ENCODE measurements at places on chromosomes 5 and 9.

GRCh38 chr5:106873568-106873967 is 797.2 kb downstream of the EFNA5 start:
- DNase-seq = peak; percentile 78

GRCh38 chr5:3194271-3194670 is 401.4 kb upstream of the IRX1 start:
- DNase-seq = no peak

DNA sequence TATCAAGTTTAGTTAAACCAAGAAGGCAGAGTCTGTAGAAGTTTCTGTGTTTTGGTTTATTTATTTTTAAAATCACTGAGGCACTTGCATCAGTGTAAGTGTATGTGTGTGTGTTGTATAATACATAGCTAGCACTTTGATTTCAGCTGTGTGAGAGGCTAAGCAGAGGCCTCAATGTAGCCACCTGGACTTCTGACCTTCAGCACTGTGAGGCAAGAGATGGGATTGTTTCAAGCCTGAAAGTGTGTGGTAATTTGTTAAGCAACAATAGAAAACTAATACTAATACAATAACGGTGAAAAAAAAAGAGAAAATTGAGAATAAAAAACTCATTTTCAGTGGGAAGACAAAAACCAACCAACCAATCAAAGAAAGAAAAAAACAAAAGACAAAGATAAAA is 327.3 kb downstream of the CDH18 start:
- no peak for DNase-seq

- DNase-seq = no peak
Observed at GRCh38 chr9:462606-463005, 247.9 kb downstream of the DOCK8 start.

GRCh38 chr5:139393497-139394122 is 1.3 kb downstream of the PROB1 start:
- no peak for DNase-seq

- no peak for DNase-seq
Observed at GRCh38 chr9:131739133-131739958, 530 bp downstream of the RAPGEF1 start.

DNA sequence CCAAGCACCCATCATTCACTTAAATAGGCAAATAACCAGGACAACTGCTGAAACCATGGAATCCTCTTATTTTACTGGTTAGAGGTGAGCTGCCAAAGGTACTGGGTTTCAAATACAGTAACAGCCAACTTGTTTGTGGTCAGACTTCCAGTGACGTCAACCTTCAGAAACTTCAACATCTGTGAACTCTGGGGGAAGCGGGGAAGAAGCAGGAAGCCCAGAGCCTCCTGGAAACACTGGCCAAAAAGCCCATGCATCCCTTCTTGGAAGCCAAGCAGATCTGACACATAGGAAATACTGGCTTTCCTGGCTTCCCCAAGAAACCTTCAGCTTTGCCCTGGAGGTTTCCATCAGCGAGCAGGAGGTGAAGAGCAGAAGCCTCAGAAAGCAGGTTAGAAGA is 4.9 kb upstream of the FRRS1L start:
- no peak for DNase-seq

DNA sequence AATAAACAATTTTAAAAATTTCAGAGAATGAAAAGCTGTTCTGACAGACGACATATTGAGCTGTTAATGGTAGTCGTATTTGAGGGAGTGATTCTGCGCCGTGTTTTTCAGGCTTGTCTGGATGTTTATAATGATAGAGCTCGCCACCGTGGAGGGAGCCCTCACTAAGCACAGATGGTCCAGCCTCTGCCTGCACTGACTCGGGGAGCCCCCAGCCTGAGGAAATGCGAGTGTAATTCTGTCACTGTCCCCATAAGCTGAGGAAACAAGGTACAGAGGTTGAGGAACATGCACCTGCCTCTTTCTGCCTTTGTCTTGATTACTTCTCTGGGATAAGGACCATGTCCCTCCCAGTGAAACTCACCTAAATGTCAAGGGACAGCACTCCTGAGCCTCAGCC is 7.4 kb upstream of the DBH start:
- DNase-seq = no peak

- no peak for DNase-seq
Observed at GRCh38 chr9:101235105-101235866, 149.5 kb downstream of the BAAT start.

GRCh38 chr9:95516221-95516733 is 494 bp downstream of the PTCH1 start:
- no peak for DNase-seq

DNA sequence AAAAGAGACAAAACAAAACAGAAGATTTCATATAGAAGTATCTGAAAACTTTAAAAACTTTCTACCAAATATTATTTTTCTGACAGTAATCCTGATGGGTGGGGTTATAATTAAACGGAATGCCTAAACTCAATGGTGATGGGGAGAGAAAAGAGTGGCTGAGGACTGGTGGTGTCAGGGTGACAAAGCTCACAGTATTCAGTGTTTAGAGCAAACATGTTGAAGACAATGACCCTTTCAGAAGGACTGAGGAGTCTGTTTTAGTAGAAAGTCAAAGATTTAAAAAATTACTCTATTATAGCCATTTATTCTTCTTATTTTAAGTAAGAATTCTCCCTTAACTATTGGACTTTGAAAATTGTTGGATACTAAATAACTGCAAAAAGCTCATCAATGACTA is 1144.0 kb downstream of the TAF11L14 start:
- no peak for DNase-seq

- DNase-seq = no peak
Observed at GRCh38 chr5:77427998-77428397, 64.1 kb downstream of the WDR41 start.

- DNase-seq = no peak
Observed at GRCh38 chr5:43193181-43193893, 1.3 kb downstream of the NIM1K start.

GRCh38 chr9:107813287-107813686 is 323.7 kb upstream of the KLF4 start:
- DNase-seq = no peak

DNA sequence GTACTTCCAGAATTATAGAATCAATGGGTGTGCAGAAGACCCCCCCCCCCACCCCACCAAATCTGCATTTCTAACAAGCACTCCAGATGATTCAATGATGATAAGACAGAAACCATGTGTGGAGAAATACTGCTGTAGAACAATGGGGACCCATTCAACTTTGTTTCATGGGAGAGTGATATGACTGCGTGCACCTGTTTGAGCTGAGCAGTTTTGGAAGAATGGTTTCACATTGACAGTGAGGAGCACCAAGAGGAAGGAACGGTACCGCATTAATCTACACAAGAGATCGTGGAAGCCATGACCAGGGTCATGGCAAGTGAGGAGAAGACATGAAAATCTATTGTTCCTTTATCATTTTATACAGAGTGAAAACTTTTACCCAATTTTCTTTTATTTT is 202.7 kb downstream of the CD180 start:
- no peak for DNase-seq

GRCh38 chr5:163978897-163979296 is 473.5 kb downstream of the MAT2B start:
- DNase-seq = no peak

- DNase-seq = no peak
Observed at GRCh38 chr5:32471784-32472183, 27.2 kb upstream of the ZFR start.

DNA sequence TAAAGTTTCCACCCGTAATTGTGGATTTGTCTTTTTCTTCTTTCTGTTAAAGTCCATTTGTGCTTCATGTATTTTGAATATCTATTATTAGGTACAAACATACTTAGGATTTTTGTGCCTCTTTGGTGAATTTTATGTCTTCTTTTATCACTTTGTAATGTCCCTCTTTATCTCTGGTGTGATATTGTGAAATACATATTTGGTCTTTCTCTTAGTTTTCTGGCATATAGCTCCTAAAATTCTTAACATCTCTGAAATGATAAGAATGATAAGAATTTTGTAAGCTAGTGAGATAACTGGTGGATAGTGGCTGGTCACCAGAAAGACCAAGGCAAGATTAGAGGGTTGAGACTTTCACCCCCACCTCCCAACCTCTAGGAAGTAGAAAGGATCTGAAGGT is 111.1 kb downstream of the KCTD16 start:
- DNase-seq = no peak

Measured in NCI-H2107 (cell line).